ENCODE measurements at places on chromosomes 5 and 9.

- DNase-seq = no peak
Observed at GRCh38 chr5:38099205-38100168, 158.9 kb upstream of the EGFLAM start.

DNA sequence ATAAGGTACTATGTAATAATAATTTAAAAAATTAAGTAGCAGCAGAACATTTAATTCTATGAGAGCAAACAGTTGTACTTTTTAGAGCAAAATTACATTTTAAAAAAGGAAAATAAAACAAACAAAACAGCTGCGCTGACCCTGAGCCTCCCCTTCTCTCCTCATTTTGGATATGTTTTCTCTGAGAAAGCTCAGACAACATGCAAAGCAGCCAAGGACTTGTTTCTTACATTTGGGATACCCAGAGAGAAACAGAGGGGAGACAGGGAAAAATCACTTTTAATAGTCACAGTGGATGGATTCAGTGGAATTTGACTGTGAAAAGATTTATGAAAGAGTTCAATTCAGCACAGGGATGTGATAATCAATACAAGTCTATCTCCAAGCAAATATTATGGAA lies 299.2 kb downstream of the EBF1 start:
- DNase-seq = no peak

- DNase-seq = no peak
Observed at GRCh38 chr9:131537946-131538345, 6.9 kb upstream of the UCK1 start.

GRCh38 chr5:169013208-169013728 lies 287.7 kb downstream of the SLIT3 start:
- no peak for DNase-seq

DNA sequence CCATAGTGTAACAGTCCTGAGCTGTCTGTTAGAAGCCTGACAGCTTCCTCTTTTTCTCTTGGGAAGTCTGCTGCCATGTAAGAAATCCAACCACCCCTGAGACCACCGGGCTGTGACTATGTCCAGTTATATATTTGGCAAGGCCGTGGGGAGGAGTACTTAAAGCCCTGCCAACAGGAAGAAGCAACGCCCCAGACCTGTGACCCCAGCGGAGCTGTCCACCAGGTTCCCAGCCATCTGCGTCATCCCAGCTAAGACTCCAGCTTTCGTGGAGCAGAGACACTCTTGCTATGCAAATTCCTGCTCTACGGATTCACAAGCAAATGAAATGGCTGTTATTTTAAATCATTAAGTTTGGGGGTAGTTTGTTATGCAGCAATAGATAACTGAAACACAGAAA lies 417.3 kb downstream of the TLE4 start:
- DNase-seq = no peak

GRCh38 chr9:88313364-88314220 lies 74.7 kb upstream of the SPIN1 start:
- DNase-seq = no peak

DNA sequence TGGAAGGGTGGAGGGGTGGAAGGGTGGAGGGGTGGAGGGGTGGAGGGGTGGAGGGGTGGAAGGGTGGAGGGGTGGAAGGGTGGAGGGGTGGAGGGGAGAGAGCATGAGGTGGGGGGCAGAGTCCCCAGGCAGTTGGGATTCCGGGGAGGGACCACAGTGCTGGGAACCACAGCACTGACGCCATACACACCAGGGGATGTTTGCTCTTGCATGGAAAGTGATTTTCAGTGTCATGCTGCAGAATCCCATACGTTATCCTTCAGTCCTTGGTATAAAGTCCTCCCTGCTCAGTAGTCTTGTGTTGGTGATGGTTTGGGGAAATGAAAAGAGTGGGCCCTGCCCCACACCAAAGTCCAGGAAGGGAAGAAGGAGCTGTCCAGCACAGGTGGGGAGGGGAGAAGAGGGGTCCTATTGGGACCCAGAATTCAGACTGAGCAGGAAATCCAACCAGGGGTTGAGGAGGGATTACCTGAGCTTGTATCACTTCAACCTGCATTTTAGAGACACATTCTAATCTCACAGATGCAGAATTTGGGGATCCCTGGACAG lies 5.5 kb upstream of the FIBCD1 start:
- no peak for DNase-seq

DNA sequence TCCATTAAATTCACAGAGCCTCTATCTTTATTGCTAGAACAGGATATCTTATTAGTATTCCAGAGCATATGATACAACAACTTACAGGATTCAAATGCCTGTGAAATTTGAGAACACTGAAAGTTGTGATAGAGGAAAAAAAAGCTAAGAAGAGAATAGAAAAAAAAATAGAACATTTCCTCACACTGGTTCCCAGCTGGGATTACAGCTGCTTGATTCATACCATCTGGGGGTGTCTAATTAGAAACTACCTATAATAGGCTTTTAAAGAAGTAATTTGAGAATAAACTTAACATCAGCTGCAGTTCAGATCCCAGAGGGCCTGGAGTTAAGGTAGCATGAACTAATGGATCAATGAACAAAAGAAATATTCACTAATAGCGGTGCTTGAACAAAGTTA lies 922.0 kb downstream of the CDH12 start:
- no peak for DNase-seq

DNA sequence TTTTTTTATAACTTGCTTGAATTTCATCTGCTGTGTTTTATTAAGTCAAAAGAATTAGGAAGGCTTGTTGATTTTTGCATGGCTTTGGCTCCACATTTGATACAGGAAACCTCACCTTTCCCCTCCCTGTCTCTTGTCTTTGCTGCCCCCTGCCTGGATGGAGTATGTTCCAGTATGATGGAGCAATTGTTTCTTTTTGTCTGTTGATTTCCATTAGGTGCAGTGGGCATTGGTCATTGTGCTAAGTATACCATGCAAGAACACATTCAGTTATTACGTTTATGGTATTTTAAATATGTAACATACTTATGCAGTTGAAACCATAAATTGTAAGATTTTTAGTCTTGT lies 19.6 kb downstream of the TJP2 start:
- no peak for DNase-seq

- DNase-seq = no peak
Observed at GRCh38 chr9:19161257-19162025, 34.1 kb upstream of the PLIN2 start.

DNA sequence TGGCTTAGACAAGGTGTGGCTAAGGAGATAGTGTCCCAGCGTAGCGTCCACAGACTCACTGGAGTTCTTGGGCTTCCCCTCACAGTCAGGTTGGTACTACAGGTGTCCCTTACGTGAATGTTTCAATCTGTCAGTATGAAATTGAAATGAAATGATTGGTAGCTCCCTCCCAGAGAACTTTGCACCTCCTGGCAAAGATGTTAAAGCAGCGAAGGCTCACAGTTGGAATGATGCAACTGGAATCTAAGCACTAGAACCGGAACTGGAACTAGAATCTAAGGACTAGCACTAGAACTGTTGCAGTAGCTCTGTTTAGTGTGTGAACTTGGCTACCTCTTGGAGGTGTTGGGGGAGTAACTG lies 1.1 kb downstream of the SLC31A1 start:
- no peak for DNase-seq

DNA sequence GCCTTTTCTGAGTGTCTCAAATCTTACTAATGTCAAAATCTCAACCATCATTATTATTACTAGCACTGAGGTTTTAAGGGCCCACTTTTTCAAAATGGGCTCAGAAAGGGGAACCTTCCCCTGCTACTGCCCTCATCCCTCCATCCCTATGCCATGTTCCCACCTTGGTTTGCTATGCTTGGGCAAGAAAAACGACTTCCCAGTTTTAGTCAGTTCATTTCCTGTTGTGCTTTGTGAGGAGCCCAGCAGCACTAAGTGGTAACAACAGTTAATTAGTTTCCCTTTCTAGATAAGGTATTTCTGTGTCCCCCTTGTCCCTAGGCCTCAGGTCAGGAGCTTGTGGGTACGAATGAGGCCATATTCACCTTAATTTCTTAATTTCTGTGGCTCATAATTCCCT lies 595.2 kb downstream of the RAB3C start:
- DNase-seq = no peak

DNA sequence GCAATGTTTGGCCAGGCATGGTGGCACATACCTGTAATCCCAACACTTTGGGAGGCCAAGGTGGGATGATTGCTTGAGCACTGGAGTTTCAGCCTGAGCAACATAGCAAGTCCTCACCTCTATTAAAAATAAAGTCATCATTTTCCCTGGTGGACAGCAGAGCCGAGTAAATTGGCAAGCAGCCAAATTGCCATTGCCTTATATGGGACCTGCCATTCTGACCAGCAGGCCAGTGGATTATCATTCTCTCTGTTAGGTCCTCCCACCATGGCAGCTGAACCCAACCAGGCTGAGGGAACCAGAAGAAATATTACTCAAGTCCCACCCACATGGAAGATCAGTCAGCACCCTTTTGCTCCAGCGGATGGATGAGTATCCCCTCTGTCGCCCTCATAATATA lies 1829.9 kb downstream of the EFNA5 start:
- DNase-seq = no peak

GRCh38 chr5:124121198-124121597 lies 609.2 kb downstream of the CSNK1G3 start:
- no peak for DNase-seq

GRCh38 chr5:118789366-118789765 lies 199.0 kb downstream of the DTWD2 start:
- no peak for DNase-seq

DNA sequence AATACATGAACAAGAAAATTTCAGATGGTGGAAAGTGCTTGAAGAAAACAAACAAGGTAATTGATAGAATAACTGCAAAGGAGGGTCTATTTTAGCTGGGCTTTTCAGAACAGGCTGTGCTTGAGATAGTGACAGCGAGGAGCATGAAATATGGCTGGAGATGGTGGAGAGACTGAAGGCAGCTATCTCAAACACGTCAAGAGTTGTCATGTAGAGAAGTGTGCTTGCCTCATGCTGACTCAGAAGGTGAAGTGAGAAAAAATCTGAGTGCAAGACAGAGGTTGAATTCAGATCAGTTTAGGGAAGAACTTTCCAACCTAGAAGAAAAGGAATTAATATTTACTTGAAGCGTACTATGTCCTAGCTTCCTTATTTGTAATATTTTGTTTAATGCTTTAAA lies 115.5 kb upstream of the RANBP3L start:
- DNase-seq = no peak

DNA sequence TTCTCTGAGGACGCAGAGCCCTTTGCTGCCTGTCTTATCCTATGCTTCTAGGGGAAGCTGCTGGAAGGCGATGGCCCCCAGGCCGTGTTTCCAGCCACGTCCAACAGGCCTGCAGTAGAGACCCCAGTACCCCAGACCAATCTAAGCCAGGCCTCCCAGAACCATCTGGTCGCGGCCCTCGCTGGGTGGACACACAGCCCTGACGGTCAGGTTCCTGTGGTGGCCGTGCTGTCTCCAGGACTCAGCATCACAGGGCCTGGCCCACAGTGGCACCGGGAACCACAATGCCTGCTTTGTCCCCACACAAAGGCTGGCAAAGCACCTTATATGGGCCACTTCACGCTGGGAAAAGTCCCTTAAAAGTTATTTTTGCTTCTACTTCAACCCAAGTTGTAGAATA lies 44.5 kb downstream of the SEMA4D start:
- DNase-seq = no peak

DNA sequence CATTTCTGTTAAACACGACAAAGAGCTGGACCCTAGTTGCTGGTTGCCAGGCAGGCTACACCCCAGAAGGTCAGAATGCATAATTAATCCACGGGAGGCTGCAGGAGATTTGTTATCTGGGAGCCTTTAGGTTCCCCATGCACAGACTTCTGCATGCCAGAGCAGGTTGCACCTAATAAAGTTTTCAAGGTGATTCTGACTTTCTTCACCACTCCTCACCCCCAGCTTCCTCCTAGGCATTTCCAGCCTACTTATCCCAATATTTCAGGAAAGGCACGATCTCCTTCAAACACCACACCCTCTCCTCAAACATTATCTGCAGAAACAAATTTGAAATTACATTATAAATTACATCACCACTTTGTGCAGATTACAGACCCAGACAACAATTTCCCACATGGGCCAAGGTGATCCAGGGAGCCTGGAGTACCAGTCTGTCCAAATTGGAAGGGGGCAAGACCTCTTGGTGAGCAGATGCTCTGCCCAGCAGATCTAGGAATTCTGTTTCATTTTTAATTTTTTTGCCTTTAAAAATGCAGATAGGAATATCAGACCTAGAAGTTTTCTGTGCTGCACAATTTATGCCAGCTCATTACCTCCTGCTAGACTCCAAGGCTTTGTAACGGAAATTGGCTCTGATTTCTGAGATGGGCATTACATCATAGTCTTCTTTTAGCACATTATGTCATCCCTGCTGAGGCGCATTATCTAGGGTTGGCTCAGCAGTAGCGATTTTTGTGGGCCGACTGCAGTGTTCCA lies 363.4 kb upstream of the SLC30A5 start:
- no peak for DNase-seq

- DNase-seq = no peak
Observed at GRCh38 chr9:135116881-135117280, 29.4 kb downstream of the OLFM1 start.

GRCh38 chr5:22889720-22890119 lies 36.6 kb upstream of the CDH12 start:
- no peak for DNase-seq

DNA sequence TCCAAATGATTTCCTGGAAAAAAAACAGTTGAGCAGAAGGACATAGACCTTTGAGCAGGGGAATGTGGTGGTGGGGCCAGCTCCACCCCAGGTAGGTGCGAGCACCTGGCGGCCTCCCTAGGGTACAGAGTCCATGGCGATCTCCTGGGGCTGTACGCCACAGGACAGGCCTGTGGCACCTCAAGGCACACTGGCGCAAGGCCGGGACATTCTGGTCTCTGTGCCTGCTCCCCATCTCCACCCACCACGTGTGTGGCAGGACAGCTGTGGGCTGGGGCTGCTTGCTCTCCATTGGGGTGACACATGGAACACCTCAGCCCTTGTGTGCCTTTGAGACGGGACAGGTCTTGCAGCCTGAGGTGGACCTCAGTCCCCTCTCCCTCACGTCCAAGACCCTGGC lies 25.2 kb downstream of the WNK2 start:
- no peak for DNase-seq
